ENCODE measurements at places on chromosomes 7 and 10.
A peak's percentile ranks its signal among the peaks of the same experiment; 100 is the strongest.

- no peak overlapping the region for H3K4me3 ChIP-seq
- no peak for DNase-seq
- peaks cover 21% of the 10 kb centered on the region for H3K4me1 ChIP-seq
- H3K36me3 ChIP-seq = peaks cover 10% of the 10 kb centered on the region
- H3K27me3 ChIP-seq = no peaks in the 10 kb centered on the region
Measured at GRCh38 chr7:73530800-73531199, 8.7 kb upstream of the BAZ1B start.

DNA sequence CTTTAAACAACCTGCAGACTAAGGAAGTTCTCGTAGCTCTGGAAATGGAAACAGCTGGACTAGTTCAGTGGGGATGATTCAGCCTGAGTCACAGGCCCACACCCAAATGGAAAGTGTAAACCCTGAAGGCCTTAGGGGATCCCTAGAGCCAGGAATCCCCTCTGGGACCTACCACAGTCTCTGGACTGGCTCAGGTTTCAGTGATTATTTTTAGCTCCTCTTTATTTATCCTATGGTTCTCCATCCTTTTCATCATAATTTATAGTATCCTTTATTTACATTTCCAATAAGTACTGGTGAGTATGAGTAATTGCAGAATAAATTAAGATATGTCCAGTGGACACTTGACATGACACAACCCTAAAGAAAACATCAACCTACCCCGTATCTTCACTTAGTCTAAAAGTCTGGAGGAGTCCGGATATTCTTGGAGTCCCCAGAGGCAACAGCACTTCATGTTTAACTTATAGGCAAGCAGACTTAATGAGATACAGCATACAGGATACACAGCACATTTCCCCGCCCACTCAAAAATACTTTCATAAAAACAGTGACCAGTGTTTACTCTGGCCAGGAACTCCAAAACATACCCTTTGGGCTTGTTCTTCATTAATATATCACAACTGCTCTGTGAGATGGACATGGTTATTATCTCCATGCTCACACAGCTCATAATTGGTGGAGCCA is 28.4 kb upstream of the SEMA3E start:
- no peak overlapping the region for H3K4me3 ChIP-seq
- no peaks in the 10 kb centered on the region for H3K4me1 ChIP-seq
- DNase-seq = no peak
- H3K27ac ChIP-seq = no peak overlapping the region
- no peaks in the 10 kb centered on the region for H3K36me3 ChIP-seq

DNA sequence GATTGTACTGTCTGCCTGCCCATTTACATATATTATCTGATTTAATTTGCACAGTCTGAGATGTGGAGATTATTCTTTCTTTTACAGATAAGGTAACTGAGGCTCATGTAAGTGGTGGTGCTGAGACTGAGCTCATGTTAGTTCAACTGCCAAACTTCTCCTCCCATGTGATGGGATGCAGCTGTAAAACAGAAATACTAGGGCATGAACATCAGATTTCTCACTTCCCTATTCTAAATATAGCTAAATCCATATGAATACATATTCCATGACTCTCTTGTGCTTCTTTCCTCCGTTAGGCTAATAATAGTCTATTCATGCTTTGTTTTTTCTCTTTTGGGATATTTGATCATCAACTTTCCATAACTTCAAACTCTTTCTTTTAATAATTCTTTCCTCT is 84.7 kb downstream of the PTPRZ1 start:
- no peak overlapping the region for H3K27ac ChIP-seq
- H3K36me3 ChIP-seq = no peaks in the 10 kb centered on the region
- DNase-seq = no peak
- no peak overlapping the region for H3K4me3 ChIP-seq
- no peaks in the 10 kb centered on the region for H3K4me1 ChIP-seq

DNA sequence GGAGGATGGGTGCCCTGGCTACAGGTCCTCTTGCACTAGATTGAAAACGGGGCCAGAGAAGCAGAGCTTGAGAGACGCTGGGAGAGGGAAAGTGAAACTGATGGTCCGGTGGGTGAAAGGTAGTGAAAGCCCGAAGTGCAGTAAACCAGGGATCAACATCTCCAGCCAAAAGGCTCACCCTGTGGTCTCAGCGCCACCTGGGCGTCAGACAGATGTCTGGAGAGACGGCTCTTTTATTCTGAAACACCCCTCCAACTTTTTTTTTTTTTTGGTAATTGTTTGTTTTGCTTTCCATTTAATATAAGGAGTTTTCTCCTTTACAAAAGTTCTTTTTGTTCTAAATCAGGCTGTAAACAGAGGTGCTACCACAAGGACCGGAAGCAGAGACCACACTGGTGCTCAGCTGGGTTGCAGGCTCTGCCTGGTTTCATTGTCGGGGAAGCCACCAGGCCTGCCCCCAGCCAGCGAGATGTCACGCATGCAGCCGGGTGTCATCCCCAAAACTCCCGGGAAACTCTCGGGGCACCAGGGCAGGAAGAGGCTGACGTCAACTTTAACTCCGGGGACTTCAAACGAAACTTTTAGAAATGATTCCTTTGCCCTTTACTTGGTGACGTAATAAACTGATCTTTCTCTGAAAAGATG is 11.2 kb downstream of the IL2RA start:
- no peaks in the 10 kb centered on the region for H3K36me3 ChIP-seq
- DNase-seq = peak; percentile 94
- no peaks in the 10 kb centered on the region for H3K27me3 ChIP-seq
- peak overlapping the region; percentile 30 for H3K4me3 ChIP-seq
- H3K27ac ChIP-seq = peak overlapping the region; percentile 84

DNA sequence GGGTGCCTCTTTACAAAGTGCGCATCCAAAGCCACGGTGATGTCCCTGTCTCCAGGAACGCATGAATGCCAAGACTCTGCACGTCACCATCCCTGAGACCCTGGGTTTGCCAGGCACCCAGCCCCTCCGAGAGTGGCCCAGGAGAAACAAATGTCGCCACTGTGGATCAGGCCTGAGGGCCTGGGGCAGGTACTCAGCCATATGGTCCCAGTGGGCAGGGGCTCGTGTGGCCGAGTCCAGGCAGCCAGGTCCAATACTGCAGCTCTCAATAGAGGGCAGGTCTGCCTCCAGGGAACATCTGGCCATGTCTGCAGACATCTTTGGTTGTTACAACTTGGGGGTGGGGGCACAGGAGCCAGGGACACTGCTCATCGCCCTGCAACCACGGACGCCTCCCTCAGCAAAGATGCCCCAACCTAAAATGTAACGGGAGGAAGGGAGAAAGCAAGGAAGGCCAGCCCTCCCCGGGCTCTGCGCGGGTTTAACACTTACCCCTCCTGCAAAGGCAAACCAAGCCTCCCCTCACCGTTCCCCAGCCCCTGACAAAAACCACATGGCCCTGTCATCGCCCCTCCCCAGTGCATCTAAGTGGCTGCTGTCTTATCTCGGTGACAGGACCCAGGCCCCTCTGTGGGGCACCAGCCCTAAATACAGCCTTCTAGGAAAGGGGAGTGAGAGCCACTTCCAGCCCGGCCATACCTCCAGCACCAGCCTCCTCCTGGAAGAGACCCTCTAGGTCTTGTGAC is 10.3 kb upstream of the PAPOLB start:
- peaks cover 40% of the 10 kb centered on the region for H3K27me3 ChIP-seq
- no peak overlapping the region for H3K4me3 ChIP-seq
- no peak overlapping the region for H3K27ac ChIP-seq
- no peaks in the 10 kb centered on the region for H3K4me1 ChIP-seq

GRCh38 chr7:64558781-64559180 is 4.1 kb downstream of the ZNF680 start:
- H3K36me3 ChIP-seq = peaks cover 19% of the 10 kb centered on the region
- no peaks in the 10 kb centered on the region for H3K27me3 ChIP-seq
- H3K4me3 ChIP-seq = no peak overlapping the region
- peaks cover 2% of the 10 kb centered on the region for H3K4me1 ChIP-seq
- H3K27ac ChIP-seq = peak overlapping the region; percentile 33

GRCh38 chr7:2028733-2029132 is 204.0 kb downstream of the MAD1L1 start:
- H3K36me3 ChIP-seq = no peaks in the 10 kb centered on the region
- H3K27ac ChIP-seq = no peak overlapping the region
- peak; percentile 28 for DNase-seq
- peaks cover 22% of the 10 kb centered on the region for H3K4me1 ChIP-seq
- H3K27me3 ChIP-seq = no peaks in the 10 kb centered on the region
- H3K4me3 ChIP-seq = no peak overlapping the region

GRCh38 chr7:90816511-90817142 is 220.5 kb downstream of the CDK14 start:
- H3K27ac ChIP-seq = no peak overlapping the region
- H3K4me3 ChIP-seq = no peak overlapping the region

GRCh38 chr10:106401161-106401560 is 763.3 kb downstream of the SORCS1 start:
- no peaks in the 10 kb centered on the region for H3K4me1 ChIP-seq
- no peak overlapping the region for H3K27ac ChIP-seq

- no peak overlapping the region for H3K4me3 ChIP-seq
- H3K36me3 ChIP-seq = no peaks in the 10 kb centered on the region
- DNase-seq = no peak
- no peak overlapping the region for H3K27ac ChIP-seq
- H3K4me1 ChIP-seq = peaks cover 8% of the 10 kb centered on the region
- H3K27me3 ChIP-seq = peaks cover 7% of the 10 kb centered on the region
Measured at GRCh38 chr10:86376403-86376802, 9.8 kb upstream of the GRID1 start.

GRCh38 chr10:95693071-95693667 is 558 bp downstream of the TCTN3 start:
- no peaks in the 10 kb centered on the region for H3K27me3 ChIP-seq
- peaks cover 44% of the 10 kb centered on the region for H3K36me3 ChIP-seq
- peaks cover 71% of the 10 kb centered on the region for H3K4me1 ChIP-seq
- H3K27ac ChIP-seq = peak overlapping the region; percentile 58
- peak overlapping the region; percentile 87 for H3K4me3 ChIP-seq

GRCh38 chr7:140983802-140984201 is 30.9 kb downstream of the MRPS33 start:
- no peak overlapping the region for H3K4me3 ChIP-seq
- no peak overlapping the region for H3K27ac ChIP-seq
- H3K27me3 ChIP-seq = no peaks in the 10 kb centered on the region
- no peaks in the 10 kb centered on the region for H3K36me3 ChIP-seq
- no peaks in the 10 kb centered on the region for H3K4me1 ChIP-seq

- H3K4me3 ChIP-seq = no peak overlapping the region
- H3K36me3 ChIP-seq = peaks cover 12% of the 10 kb centered on the region
- peaks cover 12% of the 10 kb centered on the region for H3K4me1 ChIP-seq
- no peak for DNase-seq
- H3K27ac ChIP-seq = no peak overlapping the region
Measured at GRCh38 chr10:70437721-70438120, 3.8 kb downstream of the NODAL start.

DNA sequence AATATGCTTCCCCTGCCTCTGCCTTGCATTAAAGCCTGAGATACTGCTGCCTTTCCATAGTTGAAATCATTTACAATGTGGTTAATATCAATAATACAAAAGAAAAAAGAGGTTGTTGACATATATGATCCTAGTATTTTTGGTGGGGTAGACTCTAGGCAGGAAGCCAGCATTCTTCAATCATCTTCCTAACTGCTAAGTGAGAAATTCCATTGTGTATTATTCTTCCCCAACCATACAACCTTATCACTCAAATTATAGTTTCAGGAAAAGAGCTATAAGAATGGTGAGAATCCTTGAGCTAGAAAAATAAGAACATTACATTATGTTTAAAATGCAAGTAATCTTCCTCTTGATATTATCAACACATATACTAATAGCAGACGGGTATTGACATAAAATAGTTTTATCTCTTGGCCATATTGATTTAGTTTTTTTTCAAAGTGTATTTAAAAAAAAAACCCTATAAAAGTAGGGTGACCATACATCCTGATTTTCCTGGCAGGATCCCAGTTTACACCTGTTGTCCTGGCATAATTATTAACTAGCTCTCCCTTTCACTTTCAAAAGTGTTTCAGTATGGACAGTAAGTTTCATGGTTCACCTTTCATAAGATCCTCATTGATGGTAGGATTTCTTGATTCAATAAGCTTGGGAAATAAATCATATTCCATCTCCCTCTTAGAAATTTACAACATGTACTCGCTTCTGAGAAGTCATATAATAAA is 33.4 kb upstream of the WASL start:
- no peak for DNase-seq
- no peaks in the 10 kb centered on the region for H3K4me1 ChIP-seq
- H3K27ac ChIP-seq = no peak overlapping the region
- no peaks in the 10 kb centered on the region for H3K36me3 ChIP-seq
- no peaks in the 10 kb centered on the region for H3K27me3 ChIP-seq
- no peak overlapping the region for H3K4me3 ChIP-seq
